ENCODE measurements at places on chromosomes 12 and 14.
A peak's percentile ranks its signal among the peaks of the same experiment; 100 is the strongest.

DNA sequence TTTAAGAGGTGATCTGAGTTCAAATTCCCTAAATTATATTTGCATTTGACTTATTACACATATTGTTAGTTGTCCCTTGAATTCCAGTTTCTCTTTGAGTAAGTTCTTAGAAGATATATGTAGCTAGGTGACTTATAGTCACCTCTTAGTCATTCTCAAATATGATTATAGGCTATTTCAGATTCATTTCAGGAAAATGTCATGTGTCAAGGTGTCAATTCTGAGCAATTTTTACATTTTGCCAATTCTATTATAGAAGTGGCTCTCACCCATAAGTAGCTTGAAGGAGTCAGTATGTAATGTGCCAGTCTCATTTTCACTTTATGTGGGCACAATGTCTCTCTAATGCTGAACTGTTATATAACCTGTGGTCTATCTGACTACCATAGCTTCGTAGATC lies 623.4 kb downstream of the DIO2 start:
- DNase-seq, result no peak

GRCh38 chr12:75526655-75527511 lies 15.5 kb upstream of the KRR1 start:
- DNase-seq, result no peak

- no peak for DNase-seq
Measured at GRCh38 chr12:104090685-104091084, 26.4 kb downstream of the HCFC2 start.

DNA sequence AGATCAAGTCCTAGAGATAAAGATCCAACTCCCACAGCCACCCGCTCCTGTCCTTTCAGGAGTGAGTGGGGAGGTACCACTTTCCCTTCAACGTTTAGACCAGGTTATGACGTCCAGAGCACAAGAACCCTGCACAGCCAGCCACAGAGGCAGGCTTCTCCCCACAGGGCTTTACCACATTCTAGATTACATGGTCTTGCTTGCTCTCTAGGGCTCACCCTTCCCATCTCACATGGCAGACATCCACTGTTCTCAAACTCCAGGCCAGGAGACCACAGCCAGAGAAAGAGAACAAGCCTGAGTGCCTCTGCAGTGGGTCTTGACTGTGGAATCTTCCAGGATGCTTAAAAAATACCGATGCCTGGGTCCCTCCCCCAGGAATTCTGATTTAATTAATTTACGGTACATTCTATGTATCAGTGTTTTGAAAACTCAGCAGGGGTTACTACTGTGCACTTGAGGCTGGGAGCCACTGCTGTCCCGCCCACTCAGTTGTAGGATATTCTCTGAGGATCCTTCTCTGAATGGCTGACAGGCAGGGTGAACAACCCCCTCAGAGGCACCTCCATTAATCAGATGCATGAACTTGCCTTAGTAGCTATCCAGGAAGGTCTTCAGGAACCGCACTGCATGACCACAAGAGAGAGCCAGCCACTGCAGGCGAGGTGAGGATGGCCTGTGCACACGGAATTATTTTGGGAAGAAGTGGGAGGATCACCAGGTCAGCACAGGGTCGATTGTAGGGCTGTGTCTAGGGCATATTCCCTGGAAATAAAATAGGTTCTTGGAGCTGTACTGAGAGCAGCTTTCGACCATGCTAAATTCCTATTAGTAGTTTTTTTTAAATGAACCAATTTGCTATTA lies 21.5 kb upstream of the SOCS2 start:
- DNase-seq, result no peak

- no peak for DNase-seq
Measured at GRCh38 chr12:49954863-49955830, 4.6 kb downstream of the AQP2 start.

- no peak for DNase-seq
Measured at GRCh38 chr14:80445605-80446004, 234.3 kb upstream of the DIO2 start.

- peak; percentile 73 for DNase-seq
Measured at GRCh38 chr12:82685790-82686167, 927 bp upstream of the TMTC2 start.

DNA sequence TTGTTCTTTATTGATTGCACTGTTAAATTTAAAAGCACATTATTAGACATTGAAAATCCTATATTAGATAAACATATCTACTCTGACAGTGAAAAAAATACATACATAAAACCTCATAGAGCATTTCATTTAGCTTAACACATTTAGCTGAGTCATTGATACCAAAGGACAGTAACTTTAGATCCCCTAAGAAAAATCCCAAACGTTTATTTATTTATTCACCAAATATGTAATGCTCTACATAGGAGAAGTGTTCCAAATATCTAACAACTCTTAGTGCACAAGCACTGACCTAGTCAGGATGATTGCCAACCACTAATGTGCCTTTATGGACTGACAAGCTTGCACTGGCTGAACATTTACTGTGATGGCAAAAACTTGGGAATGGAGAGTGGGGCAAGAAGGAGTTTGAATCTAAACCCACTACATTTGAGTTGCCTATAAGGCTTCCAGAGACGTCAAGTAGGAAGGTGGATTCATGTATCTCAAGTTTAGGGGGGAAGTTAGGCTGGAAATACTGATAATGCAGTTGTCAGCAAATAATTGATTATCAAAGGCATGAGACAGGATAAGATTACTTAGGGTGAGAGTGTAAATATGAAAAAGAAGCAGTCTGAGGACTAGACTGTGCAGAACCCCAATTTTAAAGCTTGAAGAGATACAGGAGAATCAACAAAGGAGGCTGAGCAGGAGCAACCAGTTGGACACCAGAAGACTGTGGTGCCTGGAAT lies 156.4 kb downstream of the PLCZ1 start:
- no peak for DNase-seq

DNA sequence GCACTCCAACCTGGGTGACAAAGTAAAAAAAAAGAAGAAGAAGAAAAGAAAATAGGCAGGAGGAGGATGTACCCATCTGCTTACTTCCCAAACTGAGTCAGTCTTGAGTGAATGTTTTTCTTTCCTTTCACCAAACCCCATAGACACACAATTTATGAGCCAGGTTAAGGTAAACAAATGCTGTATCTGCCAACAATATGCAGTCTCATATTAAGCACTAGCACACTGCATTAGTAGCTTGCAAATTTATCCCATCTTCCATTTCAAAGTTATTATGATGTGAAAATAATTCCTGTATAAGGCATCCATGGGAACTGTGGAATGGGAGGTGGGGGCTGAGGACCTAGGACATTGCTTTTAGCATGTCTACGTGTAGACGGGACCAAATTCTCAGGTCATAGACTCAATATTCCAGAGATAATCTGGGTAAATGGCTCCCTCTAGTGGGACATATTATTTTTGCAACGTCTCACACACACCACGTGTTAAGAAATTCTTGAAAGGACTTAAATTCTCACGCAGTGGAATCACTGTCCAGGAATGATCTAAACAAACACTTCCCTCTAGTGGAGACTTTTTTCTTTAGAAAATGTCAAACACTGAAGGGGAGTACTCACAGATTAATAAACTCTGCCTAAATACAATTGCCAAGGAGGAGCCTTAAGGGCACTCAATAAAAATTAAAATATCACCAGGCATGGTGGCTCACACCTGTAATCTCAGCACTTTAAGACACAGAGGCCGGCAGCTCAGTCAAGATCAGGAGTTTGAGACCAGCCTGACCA lies 17.1 kb upstream of the OR10P1 start:
- DNase-seq, result no peak

GRCh38 chr14:25537846-25538455 lies 488.0 kb upstream of the STXBP6 start:
- DNase-seq, result no peak

DNA sequence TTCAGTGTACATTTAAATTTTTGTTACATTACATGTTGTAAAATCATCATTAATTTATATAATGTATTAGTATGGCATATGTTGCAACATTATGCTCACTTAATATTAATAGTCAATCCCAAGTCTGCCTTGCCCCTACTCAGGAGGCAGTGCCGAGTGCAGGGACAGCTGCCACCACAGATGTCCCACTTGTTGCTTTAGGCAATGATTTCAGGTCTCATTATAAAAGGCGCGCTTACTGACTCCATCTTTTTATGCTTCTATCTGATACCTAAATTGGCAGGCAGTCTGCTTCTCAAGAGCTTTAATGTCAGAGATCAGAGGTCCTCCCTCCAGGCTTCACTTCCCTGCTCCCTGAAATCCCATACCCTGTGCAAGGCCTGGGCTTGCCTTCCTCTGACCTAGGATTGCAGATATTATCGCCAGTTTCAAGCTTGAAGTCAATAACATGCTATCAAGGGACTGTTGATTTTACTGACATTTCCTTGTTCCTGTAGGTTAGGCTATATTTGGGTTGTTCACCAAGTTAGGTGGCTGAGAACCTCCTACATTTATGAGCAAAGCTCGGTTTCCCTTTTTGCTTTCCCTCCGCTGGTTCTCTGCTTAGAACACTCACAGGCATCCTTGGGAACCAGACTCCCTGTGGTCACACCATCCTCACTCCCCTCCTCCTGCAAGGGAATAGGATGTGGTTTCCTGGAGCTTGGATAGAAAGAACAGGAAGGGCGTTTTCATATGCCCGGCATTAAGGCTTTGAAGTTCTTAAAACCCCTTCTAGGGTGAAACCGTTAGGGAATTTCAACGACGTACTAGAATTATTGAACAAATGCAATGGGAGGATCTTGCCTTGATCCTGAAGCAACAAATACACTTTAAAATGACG lies 208.4 kb upstream of the FKBP4 start:
- no peak for DNase-seq

GRCh38 chr14:20631023-20631879 lies 10.2 kb downstream of the OR6S1 start:
- DNase-seq, result peak; percentile 39

- no peak for DNase-seq
Measured at GRCh38 chr14:69931960-69932359, 52.7 kb downstream of the SMOC1 start.

DNA sequence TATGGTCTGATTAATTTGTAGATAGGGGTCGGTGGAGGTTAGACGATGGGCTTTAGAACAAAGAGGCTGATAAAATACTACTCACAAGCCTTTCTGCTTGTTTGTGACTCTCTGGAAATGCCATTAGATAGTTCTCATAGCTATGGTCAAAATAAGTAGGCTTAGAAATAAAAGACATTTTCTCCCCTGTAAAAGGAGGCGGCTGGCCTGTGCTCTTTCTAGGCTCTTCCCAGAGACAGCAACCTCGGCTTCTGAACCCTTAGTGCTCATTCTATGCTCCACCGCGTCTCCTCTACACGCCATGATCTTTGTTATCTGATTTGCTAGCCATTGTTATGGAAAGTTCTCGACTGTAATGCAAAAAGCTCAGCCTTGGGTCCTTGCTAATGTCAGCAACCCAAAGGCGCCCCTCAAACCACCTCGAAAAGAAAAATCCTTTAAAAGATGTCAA lies 64.5 kb downstream of the CRADD start:
- no peak for DNase-seq

- no peak for DNase-seq
Measured at GRCh38 chr12:106171117-106171750, 32.5 kb upstream of the NUAK1 start.

- no peak for DNase-seq
Measured at GRCh38 chr12:42145552-42146215, 1.0 kb upstream of the GXYLT1 start.

GRCh38 chr14:50533241-50533705 lies 904 bp upstream of the MAP4K5 start:
- DNase-seq, result no peak
